ENCODE measurements at places on chromosomes 1 and 21.

DNA sequence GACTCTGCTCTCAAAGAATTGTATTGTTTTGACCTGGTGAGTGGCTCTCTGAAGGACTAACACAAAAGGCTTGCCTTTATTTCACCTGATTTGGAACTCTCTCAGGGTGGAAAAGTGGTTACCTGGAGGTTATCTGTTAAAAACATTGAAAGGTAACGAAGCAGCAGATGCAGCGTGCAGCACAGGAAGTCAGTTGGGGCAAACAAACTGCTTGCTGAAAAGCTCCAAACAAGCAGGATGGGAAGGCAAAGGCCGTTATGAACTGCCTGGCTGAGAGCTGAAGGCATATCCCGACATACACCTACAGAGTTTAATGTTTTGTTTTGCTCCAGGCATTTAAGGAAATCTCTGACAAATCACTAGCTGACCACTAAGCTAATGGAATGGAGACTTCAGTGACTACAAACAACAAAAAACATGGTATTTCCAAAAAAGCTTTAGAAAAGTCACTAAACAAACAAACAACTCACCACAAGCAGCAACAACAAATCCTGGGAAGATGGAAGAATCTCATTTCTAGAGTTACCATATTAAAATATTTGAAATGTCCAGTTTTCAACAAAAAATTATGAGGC, 44.3 kb upstream of the BATF3 start:
- no peak for DNase-seq

- DNase-seq: no peak
Observed at GRCh38 chr1:65605621-65606020, 185.2 kb downstream of the LEPR start.

- no peak for DNase-seq
Observed at GRCh38 chr1:55302972-55303371, 87.8 kb upstream of the USP24 start.

DNA sequence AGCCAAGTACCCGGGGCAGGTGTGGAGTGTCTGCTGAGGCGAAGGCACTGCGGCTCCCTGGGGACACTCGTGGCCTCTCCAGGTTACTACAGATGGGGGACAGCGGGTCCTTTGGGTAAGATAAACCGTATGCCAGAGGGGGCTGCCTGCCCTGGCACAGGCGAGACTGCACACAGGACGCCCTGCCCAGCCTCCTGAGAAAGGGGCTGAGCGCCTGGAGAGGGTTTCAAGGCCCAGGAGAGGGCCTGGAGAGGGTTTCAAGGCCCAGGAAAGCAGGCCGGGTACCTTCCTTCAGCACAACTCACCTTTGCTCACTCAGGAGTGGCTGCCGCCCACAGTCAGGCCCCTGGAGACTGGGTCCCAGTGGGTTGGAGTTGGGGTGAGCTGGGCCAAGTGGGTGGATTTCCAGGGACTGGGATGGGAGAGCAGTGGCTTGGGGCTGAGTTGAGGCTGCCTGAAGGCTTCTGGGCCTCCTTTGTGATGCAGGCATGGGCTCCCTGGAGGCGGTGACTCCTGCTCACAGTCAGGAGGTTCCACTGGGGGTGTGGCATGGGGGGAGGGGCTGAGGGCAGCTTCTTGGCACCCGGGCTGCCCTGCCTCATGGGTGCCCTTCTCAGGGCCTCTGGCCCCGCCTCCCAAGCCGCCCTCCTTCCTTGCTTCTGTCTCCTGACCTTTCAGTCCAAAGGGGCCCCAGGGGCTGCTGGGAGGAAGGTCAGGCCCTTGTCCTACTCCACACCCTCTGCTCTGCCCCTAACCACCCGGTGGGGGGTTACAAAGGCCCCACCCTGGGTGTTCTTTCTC, at the start of gene MMEL1:
Gene MMEL1 (minus strand): TSS at position 456 of the 801 bp plus-strand sequence. CDS start 3,532 bp downstream, outside the sequence.
- no peak for DNase-seq

DNA sequence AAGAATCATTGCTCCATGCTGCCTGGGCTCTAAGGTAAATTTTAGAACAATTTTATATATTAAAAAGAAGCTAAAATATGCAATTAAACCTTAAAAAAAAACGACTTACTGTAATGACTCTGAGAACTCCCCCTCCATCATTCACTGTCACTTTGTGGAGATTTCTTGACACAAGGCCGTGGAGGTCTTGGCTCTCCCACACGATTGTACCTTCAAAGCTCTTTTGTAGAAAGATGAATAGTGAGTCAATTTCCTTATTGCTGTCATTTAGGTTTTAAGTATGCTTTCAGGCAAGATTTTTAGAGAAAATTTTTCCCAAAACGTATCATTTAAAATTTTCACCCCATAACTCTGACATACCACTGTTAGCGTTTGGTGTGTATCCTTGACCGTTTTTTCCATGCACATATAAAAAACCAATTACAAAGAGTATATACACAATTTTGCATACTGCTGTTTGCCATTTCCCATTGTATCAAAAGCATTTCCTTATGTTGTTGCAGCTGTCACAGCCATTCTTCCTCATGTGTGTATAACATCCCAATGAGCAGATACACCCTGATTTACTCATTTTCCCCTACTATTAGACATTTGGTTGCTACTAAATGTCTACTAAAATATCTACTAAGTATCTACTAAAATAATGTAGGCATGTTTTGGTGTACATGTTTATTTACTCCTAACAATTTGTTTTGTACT, 33.4 kb downstream of the B3GALNT2 start:
- no peak for DNase-seq

Data from femur (tissue), 1 donor.